Activated naive CD8-positive, alpha-beta T cell treated with anti-CD3 and anti-CD28 coated beads, Interleukin-2, amount 50 U/mL, for 24 hours (primary cell): ENCODE measurements at places on chromosomes 16 and 17.

DNA sequence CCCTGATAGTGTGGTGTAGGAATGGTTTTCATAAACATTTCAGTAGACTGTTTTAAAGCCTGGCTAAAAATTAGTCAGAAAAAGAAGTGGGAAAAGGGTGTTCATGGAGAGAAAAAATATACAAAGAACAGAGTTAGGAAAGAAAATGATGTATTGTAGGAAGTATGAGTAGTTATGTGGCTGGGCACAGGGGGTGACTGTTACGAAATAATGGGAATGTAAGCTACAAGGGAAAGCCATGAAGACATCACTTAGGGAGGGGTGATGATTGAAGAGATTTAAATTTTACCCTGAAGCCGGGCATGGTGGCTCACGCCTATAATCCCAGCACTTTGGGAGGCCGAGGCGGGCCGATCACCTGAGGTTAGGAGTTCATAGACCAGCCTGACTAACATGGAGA, 55.3 kb downstream of the NUP88 start:
- H3K4me3 ChIP-seq: no peak overlapping the region
- DNase-seq: no peak
- no peaks in the 10 kb centered on the region for H3K4me1 ChIP-seq
- no peaks in the 10 kb centered on the region for H3K27me3 ChIP-seq
- H3K36me3 ChIP-seq: peaks cover 39% of the 10 kb centered on the region
- H3K27ac ChIP-seq: peak overlapping the region; percentile 50

- H3K36me3 ChIP-seq: peaks cover 7% of the 10 kb centered on the region
- H3K4me3 ChIP-seq: no peak overlapping the region
- H3K4me1 ChIP-seq: peaks cover 35% of the 10 kb centered on the region
- H3K27me3 ChIP-seq: no peaks in the 10 kb centered on the region
- H3K27ac ChIP-seq: peak overlapping the region; percentile 17
These were observed 6.1 kb upstream of the UQCRC2 start for GRCh38 chr16:21946889-21947635.

DNA sequence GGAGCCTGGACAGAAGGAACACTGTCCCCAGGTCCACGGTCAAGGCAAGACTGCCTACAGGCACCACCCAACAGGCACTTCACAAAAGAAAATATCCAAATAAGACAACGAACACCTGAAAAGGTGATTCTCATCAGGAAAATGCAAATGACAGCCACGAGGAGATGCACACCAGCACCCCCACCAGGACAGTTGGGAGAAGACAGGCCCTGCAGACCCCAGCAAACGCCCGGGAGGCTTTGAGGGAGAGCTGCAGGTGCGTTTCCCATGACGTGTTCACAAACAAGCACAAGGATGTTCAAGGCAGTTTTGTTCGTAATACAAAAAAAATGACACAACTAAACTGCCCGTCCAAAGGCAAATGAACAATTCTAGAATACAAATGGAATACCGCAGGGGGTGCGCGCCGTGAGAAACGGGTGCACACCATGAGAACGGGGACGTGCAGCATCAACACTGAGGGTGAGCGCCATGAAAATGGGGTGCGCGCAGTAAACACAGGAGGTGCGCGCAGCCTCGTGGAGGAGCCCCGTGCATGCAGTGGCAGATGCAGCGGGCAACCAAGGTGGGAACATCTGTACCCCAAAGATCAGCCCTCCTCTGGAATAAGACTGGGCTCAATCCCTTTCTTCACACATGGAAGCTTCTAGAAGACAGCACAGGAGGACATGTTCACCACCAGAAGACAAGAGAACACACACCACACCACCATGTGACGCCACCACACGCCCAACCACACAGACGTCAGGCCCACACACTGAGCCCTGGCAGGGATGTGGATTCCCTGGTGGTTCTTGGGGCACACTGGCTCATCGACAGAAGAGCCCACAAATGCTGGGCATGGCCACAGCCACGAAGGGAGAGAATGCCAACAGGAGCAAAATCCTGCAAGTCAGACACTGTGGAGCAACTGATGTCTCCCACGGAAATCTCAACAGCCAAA, 91.2 kb downstream of the ZNF778 start:
- H3K4me1 ChIP-seq: peaks cover 51% of the 10 kb centered on the region
- DNase-seq: peak; percentile 50
- H3K27me3 ChIP-seq: no peaks in the 10 kb centered on the region
- H3K27ac ChIP-seq: peak overlapping the region; percentile 52

- H3K4me1 ChIP-seq: peaks cover 4% of the 10 kb centered on the region
- no peak overlapping the region for H3K27ac ChIP-seq
- H3K27me3 ChIP-seq: no peaks in the 10 kb centered on the region
- no peak overlapping the region for H3K4me3 ChIP-seq
These were observed 8.6 kb upstream of the ATXN1L start for GRCh38 chr16:71837150-71837549.

GRCh38 chr16:56242740-56243139, 51.5 kb downstream of the GNAO1 start:
- peaks cover 12% of the 10 kb centered on the region for H3K4me1 ChIP-seq
- H3K27me3 ChIP-seq: no peaks in the 10 kb centered on the region
- no peak overlapping the region for H3K4me3 ChIP-seq
- H3K27ac ChIP-seq: no peak overlapping the region

DNA sequence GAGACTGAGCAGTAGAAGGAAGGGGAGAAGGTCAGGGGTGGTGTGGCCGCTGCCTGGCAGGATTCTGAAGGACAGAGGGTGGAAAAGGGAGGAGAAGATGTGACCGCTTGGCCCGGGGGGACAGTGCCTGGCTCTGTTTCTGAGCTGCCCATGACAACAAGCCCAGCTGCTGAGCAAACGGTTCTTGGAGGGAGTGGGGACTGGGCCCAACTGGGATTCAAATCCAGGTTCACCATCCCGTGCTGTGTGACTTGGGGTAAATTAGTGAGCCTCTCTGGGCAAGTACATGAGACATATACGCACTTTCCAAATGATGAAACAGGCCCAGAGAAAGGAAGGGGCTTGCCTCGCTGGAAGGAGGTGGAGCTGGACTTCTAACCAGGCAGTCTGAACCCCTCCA, 23.3 kb downstream of the SEC14L5 start:
- no peaks in the 10 kb centered on the region for H3K36me3 ChIP-seq
- DNase-seq: no peak
- H3K4me1 ChIP-seq: no peaks in the 10 kb centered on the region
- H3K27ac ChIP-seq: no peak overlapping the region
- H3K27me3 ChIP-seq: peaks cover 17% of the 10 kb centered on the region
- H3K4me3 ChIP-seq: no peak overlapping the region

DNA sequence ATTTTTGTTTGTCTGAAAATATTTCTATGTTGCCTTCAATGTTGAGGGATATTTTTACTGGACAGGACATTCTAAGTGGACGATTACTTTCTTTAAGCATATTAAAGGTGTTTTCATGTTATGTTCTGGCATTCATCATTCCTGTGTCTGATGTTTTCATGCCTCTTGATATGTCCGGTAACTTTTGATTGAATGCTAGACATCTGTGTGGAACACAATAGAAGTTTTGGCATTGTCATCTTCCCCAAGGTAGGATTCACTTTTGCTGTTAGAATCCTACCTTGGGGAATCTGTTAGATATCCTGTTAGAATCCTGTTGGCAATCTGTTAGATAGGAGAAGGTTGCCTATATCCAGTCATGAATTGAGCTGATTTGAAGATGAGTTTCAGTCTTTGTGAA, 28.9 kb downstream of the CACNG5 start:
- peaks cover 3% of the 10 kb centered on the region for H3K4me1 ChIP-seq
- peaks cover 21% of the 10 kb centered on the region for H3K27me3 ChIP-seq
- no peak for DNase-seq
- no peaks in the 10 kb centered on the region for H3K36me3 ChIP-seq
- H3K4me3 ChIP-seq: no peak overlapping the region

DNA sequence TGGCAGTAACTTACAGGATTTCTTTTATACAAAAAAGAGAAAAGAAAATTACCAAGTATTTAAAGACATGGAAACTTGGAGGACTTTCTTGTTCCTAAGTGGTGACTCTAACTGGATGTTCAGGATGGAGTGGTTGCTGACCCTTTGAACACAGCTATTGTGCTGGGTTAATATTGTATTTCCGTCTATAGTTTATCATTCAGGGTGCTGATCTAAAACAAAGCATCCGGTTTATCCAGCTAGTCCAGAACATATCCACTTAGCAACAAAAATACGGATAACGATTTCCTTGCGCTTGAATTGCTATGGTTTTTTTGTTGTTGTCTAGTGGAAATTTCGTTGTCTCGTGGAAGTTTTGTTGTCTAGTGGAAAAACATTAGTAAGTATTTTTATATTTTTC, 38.2 kb downstream of the SNTB2 start:
- H3K27me3 ChIP-seq: no peaks in the 10 kb centered on the region
- H3K36me3 ChIP-seq: peaks cover 3% of the 10 kb centered on the region
- H3K4me3 ChIP-seq: no peak overlapping the region
- DNase-seq: no peak

- peaks cover 2% of the 10 kb centered on the region for H3K27me3 ChIP-seq
- DNase-seq: no peak
- H3K4me1 ChIP-seq: no peaks in the 10 kb centered on the region
- H3K36me3 ChIP-seq: no peaks in the 10 kb centered on the region
- no peak overlapping the region for H3K27ac ChIP-seq
These were observed 518.0 kb upstream of the ZFHX3 start for GRCh38 chr16:73565925-73566324.

DNA sequence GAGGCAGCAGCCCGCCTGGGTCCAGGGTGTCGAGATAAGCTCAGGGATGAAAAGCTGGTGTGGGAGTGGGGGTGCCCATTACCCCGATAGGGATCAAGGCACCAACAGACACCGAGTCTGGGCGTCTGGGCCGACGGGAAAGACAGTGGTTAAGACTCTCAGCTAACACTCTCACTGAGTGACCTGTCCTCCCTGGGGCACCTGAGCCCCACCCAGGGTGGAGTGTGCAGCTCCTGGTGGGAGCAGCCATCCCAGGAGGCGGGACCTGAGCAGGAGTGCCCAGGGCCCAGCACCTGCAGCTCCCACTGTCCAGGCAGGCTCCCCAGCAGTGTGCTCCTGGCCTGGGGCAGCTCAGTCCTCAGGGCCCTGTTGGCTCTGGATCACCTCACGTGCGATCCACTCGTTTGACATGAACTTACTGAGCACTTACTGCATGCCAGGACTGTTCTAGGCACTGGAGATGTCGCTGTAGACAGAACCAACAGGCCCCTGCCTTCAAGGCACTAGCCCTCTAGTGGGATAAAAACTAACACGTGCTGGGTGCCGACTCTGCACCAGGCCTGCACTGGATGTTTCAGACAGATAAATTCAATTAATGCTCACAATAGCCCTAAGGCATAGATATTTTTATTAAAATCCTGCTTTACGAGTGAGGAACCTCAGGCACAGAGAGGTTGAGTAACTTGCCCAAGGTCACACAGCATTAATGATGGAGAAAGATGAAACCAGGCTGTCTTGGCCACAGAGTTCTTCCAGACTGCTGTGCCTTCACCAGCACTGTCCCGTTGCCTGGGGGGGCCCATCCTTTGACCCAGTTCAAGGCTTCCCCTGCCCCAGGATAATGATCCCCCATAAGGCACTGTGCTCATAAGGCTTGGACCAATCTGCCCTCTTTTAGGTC, 1.9 kb downstream of the EVPLL start:
- H3K27me3 ChIP-seq: peaks cover 7% of the 10 kb centered on the region
- H3K27ac ChIP-seq: no peak overlapping the region
- peaks cover 6% of the 10 kb centered on the region for H3K4me1 ChIP-seq
- no peak for DNase-seq
